T-cell (primary cell): ENCODE measurements at places on chromosomes 6 and 20.

DNA sequence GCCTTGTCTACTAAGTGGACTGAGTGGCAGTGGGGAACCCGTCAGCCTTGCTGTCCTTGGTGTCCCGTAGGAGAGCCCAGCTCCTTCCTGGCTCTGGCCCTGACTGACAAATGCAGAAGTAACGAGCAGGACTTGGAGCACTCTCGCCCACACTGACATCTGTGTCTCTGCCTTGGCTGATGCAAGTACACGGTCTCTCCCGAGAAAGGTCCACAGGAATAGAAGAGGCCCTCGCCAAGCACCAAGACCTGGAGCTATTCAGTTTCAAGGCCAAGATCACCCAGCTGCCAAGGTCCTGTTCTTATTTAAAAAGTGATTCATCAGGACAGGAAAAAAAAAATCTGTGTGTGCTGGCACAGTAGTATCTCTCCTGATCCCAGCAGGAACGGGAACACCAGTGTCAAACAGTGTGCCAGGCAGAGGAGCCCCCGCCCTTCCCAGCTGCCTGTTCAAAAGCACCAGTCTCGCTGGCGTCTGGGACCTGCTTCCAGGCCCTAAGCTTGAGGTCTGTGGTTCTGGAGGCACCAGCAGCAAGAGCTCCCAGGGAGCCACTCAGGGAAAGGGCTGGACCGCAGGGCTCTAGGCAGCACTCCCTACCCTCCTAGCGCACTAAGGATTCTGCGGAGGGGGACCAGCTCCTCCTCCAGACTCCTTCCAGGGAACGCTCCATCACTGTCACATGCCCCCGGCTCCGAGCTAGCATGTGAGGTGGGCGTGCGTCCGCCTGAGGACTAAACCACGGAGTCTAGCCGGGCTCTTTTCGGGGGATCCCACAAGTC, 376.9 kb downstream of the RNGTT start:
- no peak for DNase-seq

- no peak for DNase-seq
These were observed 8.4 kb upstream of the MAPK13 start for GRCh38 chr6:36121787-36122494.

DNA sequence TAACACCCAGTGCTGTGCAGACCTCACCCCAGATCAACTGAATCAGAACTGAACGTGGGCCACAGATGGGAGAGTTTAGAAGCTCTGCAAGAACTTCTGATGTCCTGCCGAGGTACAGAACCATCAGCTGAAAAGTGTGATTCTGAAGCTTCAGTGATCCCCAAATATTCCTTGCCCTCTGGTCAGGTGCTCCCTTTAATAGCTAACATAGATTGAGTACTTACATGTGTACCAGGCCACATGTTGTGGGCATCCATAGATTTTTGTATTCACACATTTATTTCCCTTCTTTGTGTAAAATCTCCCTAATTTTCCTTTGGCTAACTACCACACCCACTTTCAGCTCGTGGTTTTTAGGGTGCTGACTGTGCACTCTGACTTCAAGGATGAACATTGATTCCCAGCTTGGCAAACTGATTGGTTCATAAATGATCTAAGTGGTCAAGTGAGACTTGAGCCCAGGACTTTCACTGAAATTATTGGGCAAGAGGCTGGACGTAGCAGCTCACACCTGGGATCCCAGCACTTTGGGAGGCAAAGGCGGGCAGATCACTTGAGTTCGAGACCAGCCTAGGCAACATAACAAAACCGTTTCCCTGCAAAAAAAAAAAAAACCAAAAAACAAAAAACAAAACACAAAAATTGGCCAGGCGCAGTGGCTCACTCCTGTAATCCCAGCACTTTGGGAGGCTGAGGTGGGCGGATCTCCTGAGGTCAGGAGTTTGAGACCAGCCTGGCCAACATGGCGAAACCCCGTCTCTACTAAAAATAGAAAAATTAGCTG, 162.2 kb downstream of the BCAS1 start:
- no peak for DNase-seq

- no peak for DNase-seq
These were observed 698 bp upstream of the LRP11 start for GRCh38 chr6:149864578-149865535.

DNA sequence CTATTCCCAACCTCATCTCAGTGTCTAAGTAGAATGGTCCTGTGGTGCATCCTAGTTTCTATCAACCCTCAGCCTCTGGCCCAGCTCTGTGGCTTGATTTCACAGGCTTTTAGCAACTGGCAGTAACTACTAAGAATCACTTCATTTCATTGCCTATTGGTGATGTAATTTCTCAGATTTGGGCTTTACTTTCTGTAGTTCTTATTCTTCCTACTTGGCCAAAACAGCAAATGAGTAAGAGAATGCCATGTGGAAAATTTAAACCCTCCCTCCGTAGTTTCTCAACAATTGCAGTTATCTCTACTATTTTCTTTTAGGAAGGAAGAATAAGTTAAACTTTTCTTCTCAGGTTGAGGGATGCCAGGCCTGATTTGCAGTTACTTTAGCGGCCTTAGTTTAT, 387.3 kb downstream of the CDKAL1 start:
- DNase-seq, result no peak

- DNase-seq, result no peak
These were observed 27.4 kb upstream of the LRRN4 start for GRCh38 chr20:6081236-6081635.

DNA sequence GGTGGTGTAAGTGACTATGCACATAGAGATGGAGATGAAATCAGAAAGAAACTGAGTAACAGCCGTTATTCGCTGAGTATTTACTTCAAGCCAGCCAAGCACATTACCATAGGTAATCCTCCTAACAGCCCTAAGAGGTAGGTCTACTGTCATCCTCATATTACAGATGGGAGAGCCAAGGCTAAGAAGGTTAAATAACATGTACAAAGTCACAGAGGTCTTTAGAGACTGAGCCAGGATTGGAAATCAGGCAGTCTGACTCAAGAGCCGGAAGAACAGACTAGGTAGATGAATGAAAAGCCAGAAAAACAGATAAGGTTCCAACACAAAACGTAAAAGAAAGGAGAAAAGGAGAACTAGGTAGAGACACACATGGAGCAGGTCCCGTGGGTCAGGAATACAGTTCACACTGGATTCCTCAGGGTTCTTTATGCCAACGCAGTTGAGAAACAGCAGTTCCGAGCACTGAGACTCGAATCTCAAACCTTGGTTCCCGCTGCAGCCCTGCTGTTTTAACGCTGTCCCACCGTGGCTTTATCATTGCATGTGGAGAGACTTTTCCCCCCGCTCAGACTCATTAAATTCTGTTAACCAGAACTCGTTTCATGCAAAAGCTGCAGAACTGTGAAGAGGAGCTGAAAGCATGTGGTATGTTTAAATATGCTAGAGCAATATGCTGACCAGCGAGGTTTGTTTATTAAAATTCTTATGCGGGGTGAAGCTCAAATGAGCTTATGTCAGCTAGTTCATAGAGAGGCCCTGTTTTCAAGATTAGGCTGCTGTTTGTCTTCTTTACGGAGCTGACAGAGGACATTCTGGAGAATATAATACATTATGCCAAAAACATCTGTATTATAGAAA, 537.9 kb downstream of the CD83 start:
- DNase-seq, result no peak

DNA sequence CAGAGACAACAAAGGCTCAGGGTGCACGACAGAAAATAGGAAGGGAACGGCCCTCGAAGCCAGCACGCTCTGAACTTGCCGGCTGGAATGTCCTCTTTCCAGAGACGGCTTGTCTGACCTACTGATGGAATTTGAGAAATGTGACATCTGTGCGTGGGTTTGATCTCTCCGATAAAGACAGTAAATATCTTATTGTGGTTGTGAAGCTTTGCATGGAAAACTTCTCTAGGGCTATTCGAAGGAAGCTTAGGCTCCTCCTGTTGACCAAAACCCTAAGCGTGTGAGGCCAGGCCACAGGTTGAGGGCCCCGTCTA, 247.3 kb downstream of the ZNF217 start:
- no peak for DNase-seq

DNA sequence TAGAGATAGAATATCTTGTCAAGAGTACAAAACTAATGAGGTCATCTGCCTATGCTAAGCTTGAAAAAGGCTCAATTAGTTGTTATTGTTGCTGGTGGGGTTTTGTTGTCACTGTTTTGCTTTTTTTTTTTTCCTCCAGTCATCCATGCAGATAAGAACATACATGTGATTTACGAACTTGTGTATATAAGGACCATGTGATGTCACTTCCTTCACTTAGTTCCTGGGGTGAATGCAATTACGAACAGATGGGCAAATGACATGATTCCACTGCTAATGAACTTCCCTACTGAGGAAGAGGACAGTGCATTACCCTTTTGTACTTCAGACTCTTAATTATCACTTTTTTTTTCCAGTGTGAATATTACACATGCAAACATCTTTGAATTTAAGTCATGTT, 1175.3 kb upstream of the GJE1 start:
- DNase-seq, result no peak

- no peak for DNase-seq
These were observed 64.3 kb downstream of the NOL4L start for GRCh38 chr20:32520927-32521203.

DNA sequence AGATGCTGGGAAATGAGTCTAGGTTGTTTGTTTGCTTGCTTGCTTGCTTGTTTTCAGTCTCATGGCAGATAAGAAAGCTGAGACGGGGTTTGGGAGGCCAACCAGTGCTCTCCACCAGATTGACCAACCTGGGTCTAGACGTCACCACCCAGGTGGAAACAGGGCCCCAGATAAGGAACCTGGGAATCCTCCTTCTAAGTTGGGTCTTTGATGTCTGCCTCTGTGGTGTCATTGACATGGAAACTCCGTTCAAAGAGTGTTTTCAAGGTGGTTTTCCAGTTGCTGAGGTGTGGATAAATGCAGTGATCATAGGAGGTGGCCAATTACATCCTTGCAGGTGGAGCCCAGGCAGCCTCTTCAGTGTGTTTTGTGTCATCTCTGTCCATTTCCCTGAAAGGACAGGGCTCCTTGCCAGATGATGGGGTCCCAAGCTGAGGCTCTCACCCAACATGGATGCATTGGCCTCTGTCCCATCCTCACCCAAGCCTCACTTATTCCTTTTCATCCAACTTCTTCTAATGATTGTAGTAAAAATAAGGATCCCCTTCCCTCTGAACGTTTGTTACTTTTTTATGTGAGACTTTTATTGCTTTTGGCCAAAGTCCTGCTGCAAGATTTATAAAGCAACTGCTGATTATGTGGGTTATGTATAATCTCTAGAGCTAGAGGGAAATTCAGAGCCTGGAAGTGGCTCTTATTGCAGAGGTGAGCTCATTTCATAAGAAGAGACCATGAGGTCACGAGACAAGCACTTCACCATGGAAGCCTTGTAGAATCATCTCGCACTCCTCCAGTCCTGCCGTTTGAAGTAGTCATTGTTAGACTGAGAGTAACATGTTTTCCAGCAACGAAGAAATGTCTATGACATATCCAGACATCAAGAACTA, 32.0 kb upstream of the SYNDIG1 start:
- no peak for DNase-seq

DNA sequence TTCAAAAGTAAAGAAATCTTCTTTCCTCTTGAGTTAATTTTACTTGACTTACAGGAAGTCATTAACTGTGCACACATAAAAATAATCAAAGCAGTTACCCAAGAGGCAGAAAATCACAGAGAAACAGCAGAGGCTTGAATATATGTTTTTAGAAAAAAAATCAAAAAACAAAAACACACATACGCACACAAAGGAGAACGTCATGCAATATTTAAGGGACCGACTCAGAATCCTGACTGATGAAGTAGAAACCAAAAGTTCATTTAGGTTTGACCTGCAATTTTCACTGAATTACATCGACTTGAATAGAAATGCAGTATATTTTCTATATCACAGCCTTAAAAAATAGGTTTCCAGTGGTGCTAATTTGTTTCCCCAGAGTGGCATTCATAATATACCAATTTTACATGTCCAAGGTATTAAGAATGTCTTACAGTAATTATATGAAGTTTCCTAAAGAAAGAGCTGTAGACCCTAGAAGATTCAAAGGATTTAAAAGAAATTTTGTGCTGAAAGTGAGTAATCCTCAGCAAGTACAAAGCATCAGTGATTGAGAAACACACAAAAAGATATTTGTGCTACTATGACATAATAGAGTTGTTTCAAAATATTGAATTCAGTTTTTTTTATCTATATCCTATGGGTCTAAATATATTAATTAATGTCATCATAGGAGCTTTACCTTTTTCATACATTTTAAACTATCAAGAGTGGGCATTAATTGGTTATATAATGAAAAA, 358.5 kb upstream of the RUNX2 start:
- no peak for DNase-seq

GRCh38 chr6:74735304-74735703, 470.5 kb downstream of the COL12A1 start:
- DNase-seq, result no peak

- no peak for DNase-seq
These were observed at the start of gene NRSN1 for GRCh38 chr6:24125980-24126379. Gene NRSN1, plus strand, starts transcription at chr6:24126215. Its CDS starts 8,113 bp downstream, at chr6:24134328.
